ENCODE measurements at places on chromosomes 13 and 19.

GRCh38 chr13:30334663-30335386 lies 27.5 kb upstream of the KATNAL1 start:
- DNase-seq = no peak

GRCh38 chr13:28984825-28985224 lies 164.7 kb downstream of the MTUS2 start:
- no peak for DNase-seq

DNA sequence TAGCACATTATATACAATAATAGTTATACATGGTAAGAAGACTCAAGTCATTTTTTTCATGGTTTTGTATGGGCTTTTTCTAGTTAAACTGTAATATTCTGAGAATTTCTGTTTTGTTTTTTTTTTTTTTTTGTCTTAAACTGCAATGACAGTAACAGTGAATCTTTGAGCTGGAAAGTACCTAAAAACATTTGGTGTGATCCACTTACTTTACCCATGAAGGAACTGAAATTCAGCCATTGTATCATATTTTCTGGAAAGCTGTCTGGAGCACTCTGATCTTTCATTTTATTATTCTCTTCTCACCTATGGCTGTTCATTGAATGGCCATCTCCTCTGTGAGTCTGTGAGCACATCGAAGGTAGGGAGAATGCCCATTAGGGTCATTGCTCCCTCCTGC lies 37.8 kb downstream of the MYO16 start:
- no peak for DNase-seq

DNA sequence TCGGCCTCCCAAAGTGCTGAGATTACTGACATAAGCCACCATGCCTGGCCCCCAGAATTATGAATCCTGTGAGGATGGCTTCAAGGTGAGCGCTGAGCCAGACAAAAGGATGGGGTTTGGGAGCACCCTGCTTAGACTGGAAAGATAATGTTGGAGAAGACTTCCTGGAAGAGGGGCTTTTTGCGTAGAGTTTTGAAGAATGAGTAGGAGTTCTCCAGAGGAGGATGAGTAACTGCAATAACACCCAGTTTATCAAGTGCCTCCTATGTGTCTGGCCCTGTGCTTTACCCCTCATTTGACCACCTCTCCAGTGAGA lies 641 bp upstream of the GDF15 start:
- DNase-seq = no peak

DNA sequence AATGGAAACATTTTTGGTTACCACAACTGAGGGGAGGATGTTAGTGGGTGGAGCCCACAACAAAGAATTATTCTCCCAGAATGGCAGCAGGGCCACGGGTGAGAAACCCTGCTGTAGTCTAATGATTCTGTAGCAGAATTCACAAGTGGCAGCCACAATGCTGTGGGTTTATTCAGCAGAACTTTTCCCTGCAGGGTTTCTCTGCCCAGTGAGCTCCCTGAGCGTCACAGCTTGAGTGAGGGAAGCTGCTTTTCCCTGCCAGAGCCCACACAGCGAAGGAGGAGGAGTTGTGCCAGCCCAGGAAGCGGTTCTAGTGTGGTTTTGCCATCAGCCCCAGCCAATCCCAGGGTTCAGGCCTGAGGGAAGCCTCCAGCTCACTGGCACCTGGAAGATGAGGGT lies 4.4 kb downstream of the ATP12A start:
- no peak for DNase-seq

- DNase-seq = no peak
Measured at GRCh38 chr13:26179344-26179743, 42.8 kb downstream of the RNF6 start.

DNA sequence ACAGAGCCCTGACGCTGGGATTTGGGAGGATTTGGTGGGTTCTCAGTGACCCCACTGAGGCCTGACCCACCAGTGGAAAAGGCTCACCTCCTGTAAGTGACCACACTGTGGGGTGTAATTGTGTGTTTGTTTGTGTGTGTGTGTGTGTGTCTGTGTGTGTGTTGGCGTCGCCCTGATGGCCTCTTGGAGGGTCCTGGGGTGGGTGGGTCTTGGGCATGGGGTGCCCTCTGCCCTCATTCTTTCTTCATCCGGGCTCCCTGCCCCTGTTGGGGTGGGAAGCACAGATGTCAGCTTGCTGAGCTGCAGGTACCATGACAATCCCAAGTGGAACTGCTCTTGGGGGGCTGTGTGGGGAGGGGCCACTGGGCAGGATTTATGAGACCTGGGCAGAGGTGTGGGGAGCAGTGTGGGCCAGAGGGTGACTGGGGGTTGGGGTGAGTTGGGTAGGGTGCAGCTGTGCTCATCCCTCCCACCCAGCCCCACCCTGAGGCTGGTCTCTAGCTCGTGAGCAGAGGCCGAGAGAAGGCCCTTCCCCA lies 22.8 kb downstream of the WTIP start:
- no peak for DNase-seq

- no peak for DNase-seq
Measured at GRCh38 chr19:35752746-35753350, 4.0 kb downstream of the HSPB6 start.

DNA sequence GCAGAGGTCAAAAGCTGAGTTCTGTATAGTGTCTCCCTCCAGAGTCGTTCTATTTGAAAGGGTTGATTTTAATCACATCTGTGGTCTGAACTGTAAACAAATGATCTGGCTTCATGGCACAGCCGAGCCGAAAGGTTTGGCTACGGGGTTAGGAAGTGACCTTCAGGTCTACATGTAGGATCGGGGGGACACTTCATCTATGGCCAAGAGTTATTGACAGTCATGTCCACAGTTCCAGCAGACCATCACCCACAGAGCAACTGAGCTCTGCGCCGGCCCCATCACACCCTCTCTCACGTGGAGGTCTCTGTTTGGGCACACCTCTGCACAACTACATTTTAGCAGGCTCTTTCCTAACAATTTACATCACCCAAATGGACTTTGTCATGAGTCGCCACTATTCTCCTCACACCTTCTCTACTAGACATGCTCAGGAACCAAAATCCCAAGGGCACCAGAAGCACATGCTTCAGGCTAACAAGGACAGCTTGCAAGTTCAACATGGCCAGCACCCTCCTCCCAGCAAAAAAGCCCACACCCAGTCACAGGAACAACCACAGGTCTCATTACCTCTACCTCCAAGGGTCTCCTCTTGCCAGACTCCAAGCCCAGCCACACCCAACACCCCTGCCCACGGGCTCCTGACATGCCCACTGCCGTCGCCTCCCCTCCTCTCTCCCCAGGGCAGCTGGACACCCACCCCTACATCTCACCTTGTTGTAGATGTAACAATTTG lies 36.1 kb upstream of the EPHX3 start:
- DNase-seq = no peak

- no peak for DNase-seq
Measured at GRCh38 chr13:109785141-109785891, 1.1 kb downstream of the IRS2 start.

DNA sequence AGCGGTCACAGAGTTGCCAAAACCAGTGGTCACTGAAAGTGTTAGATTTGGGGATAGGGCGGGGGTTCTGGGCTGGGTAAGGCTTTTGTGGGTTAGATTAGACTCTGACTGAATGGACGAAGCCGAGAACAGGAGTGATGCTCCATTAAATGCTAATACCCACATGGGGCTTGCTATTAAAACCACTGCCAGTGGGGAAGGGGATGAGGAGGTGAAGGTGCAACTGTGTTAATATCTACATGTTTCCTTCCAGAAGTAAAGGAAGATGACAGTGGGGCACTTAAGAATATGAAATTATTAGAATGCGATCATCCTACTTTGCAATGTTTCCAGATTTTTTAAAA lies 573 bp upstream of the ZNF614 start:
- DNase-seq = no peak

DNA sequence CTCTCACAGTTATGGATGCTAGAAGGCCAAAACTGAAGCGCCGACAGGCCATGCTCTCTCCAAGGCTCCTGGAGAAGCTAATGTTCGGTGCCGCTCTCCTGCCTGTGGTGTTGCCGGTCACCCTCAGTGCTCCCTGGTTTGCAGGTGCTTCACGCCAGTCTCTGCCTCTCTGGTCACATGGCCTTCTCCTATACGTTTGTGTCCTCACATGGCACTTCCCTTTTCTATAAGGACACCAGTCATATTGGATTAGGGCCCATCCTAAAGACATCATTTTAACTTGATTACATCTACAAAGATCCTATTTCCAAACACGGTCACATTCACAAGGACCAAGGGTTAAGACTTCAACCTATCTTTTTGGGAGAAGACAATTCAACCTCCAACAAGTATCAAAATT lies 671.3 kb upstream of the ARGLU1 start:
- DNase-seq = no peak

GRCh38 chr13:43816401-43816889 lies 29.7 kb upstream of the ENOX1 start:
- no peak for DNase-seq

GRCh38 chr13:106098778-106099177 lies 436.7 kb downstream of the EFNB2 start:
- no peak for DNase-seq

DNA sequence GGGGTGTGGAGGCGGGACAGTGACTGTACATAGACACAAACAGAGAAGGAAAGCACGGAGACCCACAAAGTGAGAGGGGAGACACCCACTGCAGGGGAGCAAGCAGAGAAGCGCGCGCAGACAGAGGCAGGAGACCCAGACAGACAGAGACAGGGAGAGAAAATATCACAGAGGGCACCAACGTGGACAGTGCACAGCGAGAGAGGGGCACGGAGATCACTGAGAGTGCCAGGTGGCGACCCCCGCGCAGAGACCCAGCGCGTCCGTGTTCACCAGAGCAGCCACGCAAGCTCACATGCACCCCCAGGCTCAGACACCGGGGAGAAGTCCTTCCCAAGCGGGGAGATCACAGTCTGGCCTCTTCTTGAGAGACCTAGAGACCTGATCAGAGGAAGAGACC lies 1.4 kb upstream of the CACNG7 start:
- DNase-seq = no peak

DNA sequence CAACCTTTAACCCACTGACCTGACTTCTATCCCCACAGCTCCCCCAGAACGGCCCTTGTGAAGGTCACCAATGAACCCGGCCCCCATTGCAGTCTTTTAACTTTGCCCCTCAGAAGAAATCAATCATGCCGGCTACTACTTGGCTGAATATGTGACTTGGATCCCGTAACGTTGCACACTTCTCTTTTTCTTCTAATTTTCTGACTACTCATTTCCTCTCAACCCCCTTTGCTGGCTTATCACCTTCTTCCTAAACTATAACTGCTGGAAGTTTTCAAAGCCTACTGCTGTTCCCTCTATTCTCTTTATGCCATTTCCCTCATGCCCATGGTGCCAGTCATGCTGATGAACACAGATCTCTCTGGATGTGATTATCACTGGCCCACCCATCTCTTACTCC lies 367.6 kb downstream of the DNAJC15 start:
- no peak for DNase-seq

- DNase-seq = no peak
Measured at GRCh38 chr19:27676334-27676733, 1536.6 kb downstream of the UQCRFS1 start.

GRCh38 chr13:39226359-39226758 lies 188.1 kb downstream of the NHLRC3 start:
- DNase-seq = no peak

GRCh38 chr13:39616087-39616694 lies 13.2 kb upstream of the LHFPL6 start:
- DNase-seq = no peak

- DNase-seq = no peak
Measured at GRCh38 chr19:57078802-57079201, 41.0 kb upstream of the USP29 start.

DNA sequence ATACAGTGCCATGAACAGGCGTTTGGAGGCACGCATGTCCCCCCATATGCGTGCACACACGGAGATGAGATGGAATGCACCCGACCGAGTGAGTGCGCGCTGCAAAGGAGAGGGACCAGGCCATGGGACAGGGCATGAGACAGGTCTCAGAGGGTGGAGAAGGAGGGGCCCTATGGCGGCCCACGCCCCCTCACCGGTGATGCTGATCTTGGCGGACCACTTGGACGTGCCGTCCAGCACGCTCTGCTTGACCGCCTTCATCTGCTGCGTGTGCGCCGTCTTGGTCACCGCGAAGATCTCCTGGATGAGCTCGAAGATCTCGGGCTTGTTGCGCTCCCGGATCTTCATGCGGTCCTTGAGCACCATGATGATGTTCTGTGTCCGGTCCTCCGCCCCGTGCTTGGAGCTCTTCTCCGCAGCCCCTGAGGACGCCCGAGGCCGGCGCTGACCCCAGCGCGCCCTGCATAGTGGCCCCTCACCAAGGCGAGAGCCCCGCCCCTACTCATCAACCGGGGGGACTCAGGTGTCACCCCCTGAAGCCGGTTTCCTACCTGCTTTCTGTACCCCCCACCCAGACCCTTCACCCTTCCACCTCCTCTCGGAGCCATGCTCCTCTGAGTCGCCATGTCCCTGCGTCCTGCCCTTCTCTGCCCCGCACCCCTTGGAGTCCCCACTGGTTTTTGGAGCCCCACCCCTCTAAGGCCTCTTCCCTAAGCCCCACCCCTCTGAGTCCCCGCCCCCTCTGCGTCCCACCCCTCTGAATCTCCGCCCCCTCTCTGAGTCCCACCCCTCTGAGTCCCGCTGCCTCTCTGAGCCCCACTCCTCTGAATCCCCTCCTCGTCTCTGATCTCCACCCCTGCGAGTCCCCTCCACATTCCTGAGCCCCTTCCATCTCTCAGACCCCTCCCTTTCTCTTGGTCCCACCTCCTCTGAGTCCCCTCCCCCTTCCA lies 40.8 kb downstream of the UNC13A start:
- no peak for DNase-seq

GRCh38 chr13:110536006-110536693 lies 25.4 kb downstream of the RAB20 start:
- DNase-seq = no peak

GRCh38 chr13:109576331-109576813 lies 210.0 kb downstream of the IRS2 start:
- DNase-seq = no peak
